ENCODE measurements at places on chromosomes 6 and 20.

DNA sequence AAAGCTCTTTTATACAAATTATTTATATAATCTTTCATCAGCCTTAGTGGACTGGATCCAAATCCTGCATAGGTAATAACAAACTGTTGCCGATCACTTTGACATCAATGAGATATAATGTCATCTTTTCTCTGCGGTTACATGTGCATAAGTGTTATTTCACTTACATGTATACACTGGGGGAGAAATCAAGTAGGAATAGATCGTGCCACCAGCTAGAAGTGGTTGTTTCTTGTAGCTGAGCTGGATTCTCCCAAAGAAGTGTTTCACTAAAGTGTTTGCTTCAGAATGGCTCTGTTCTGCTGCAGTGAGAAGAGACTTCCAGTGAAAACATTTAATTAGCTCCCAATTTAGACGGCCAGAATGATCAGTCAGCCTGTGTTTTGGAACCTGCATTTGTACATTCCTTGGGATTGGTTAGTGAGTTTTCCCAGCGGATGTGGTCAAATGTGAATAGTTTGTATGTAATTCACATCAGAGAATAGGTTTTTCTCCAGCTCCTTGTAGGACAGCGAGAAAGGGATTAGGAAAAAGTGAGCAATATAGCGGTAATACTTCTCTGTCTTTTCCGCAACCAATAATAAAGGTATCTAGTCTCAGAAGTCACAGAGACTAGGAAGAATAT is 163.1 kb upstream of the CCN2 start:
- ATAC-seq: no peak

- ATAC-seq: no peak
Observed at GRCh38 chr20:50061151-50062005, 51.6 kb downstream of the UBE2V1 start.

- ATAC-seq: no peak
Observed at GRCh38 chr6:148457137-148457842, 114.7 kb downstream of the SASH1 start.

DNA sequence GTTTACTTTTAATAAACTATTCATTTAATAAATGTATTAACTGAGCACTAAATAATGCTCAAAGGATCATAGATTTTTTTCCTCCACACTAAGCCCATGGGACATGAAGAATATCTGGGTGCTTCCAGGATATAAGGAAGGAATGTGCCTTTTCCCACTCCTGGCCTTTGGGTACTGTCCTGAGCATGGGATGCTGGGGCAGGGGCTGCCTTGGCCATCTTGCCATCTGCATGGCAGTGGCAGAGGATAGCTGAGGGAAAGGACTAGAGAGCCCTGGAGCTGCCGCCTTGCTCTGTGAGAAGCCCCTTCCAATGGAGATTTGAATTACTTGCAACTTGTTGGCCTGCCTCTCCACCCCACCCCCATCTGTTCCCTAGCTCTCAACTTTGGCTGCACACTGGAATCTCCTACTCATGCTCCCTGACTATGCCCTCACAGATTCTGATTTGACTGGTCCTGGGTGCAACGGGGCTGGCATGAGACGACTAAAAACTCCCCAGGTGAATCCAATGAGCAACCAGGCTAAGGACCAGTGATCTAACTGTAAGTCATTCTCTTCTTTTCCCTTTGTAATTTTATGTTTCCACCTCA is 15.6 kb downstream of the DDRGK1 start:
- ATAC-seq: no peak

GRCh38 chr6:84623956-84624680 is 140.3 kb downstream of the TBX18 start:
- no peak for ATAC-seq

DNA sequence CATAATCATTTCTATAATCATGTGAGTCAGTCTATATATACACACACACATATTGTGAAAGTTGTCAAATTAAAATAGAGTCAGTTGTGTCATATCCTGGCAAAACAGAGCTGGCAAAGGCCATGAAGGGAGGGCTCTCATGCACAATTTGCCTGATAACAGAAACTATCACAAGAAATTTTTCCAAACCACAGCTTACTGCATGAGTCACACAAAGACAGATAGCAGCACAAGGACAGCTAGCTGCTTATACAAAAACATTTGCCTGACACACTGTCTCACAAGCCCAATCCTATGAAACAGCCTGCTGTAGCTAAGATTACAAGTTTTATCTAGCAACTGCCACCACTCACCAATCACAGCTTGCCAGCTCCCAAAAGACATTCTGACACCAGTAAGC is 848.5 kb upstream of the MAN1A1 start:
- no peak for ATAC-seq

DNA sequence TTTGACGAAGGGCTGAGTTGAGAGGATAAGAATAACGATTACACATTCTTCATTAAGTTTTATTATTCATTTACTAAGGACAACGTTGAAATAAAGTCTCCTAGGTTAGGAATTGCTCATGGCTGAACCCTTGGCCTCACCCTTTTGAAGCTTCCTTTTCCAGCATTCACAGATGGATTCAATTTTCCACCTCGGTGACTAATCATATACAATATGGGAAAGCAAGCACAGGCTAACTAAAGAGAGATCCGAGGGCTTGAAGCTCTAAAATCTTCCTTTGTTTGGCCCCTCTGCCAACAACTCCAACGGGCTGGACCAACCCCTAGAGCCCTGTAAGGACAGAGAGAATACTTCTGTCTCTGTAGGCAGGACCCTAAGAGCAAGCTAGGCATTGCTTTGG is 159.5 kb downstream of the SOD2 start:
- no peak for ATAC-seq

- ATAC-seq: peak; percentile 74
Observed at GRCh38 chr6:134363323-134364039, 45.6 kb upstream of the SGK1 start.

DNA sequence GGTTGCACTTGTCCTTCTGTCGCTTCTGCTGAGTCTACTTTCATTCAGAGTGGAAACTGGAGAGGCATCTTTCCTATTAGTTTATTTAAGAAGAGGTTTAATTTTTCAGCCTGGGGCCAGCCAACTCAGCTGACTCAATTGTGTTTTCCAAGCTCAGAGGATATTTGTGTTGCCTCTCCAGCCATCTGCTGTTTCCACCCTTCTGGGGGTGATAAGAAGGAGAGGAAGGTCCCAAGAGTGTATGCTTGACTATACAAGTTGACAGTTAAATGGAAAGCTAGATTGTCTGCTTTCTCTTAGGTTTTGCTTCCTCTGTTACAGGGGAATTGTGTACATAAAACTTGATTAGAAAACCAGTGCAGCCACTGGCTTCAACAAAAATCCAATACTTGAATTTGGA is 3.0 kb downstream of the PSMF1 start:
- no peak for ATAC-seq

DNA sequence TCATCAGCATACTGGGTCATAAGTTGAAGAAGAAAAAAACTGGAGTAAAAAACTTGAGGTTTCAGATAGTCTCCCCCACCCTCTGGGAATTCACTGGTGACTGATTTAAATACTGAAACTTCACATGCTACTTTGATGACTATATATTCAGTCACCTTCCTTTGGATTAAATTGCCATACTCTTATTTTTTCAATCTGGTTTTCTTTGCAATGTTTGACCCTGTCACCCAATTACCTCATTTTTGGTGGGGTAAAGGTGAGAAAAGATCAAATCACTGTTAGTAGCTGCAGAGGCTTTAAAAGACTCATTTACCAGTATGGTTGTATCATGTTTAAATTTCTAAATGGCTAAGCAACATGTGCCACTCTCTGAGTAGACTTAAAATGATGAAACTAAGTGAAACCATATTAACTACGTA is 862.7 kb upstream of the FLRT3 start:
- ATAC-seq: peak; percentile 34

DNA sequence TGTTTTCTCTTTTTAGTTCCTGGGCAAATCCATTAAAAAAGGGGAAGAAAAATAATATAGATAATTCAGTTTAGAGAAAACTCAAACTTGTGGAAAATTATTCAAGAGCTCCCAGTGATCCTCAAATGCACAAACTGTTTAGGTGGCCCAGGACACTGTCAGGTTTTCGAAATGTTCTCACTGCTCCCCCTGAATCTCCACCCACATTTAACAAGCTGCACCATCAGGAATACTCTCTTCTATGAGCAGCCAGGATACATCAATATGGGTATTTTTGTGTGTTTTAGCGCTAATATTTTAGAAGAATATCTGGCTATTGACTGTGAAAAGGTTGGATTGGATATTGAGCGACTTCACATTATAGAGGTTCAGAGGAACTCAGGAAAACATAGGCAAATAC is 43.9 kb downstream of the OR2B2 start:
- no peak for ATAC-seq

DNA sequence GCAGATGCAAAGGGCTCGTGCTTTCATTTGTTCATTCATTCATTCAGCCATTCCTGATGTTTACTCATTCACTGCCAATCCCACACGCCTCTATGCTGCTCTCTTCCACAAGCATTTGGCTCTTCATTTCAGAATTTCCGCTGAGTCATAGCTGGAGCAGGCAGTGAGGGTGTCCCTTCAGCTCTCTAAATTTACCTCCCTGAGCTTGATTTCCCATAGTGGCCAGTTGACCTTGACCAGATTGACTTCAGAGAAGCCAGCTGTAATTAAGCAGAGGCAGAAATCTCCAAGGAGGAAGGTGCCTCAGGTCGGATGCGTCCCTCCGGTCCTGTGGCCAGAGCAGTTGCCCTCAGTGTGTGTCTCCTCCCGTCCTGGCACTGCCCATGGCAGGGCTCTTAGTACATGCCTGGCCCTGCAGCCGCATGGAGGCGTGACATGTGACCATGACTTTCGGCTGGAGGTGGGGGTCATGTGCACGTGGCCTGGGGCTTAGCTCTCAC is 267.2 kb upstream of the ECI2 start:
- ATAC-seq: peak; percentile 59

- ATAC-seq: no peak
Observed at GRCh38 chr6:110054664-110055386, 76.7 kb downstream of the GPR6 start.

GRCh38 chr20:13661070-13661685 is 22.4 kb upstream of the TASP1 start:
- no peak for ATAC-seq

All from motor neuron (in vitro differentiated cells).